ENCODE measurements at places on chromosomes 2 and 18. TPM values are rescaled to one million over a fixed set of nuclear protein-coding genes. Genes with fewer than 3 reads are reported as not detected.

OTOS gene
- not detected for total RNA-seq

SLC9A4 gene
- total RNA-seq: not detected

RNF125 gene
- 0.76 TPM for total RNA-seq

GNLY gene
- not detected for total RNA-seq

DYNC1I2 gene
- 121 TPM for total RNA-seq

SH3RF3 gene
- 10.8 TPM for total RNA-seq

ESPNL gene
- total RNA-seq: 1.3 TPM

ADRA2B gene
- not detected for total RNA-seq

DUSP19 gene
- total RNA-seq: 3.5 TPM

COL4A4 gene
- total RNA-seq: under 0.01 TPM

LIMS4 gene
- 0.76 TPM for total RNA-seq

RANBP2 gene
- 105 TPM for total RNA-seq

OST4 gene
- 201 TPM for total RNA-seq

STAT4 gene
- 21.4 TPM for total RNA-seq

UPP2 gene
- 0.13 TPM for total RNA-seq

CREG2 gene
- total RNA-seq: under 0.01 TPM

HOXD12 gene
- total RNA-seq: not detected

ARHGEF4 gene
- total RNA-seq: 12.9 TPM

CNGA3 gene
- 0.43 TPM for total RNA-seq

NCKAP5 gene
- total RNA-seq: 0.13 TPM

SULT1C4 gene
- 0.26 TPM for total RNA-seq

STPG4 gene
- 0.52 TPM for total RNA-seq

NT5DC4 gene
- not detected for total RNA-seq

SLC5A6 gene
- total RNA-seq: 15.4 TPM

VWC2L gene
- total RNA-seq: not detected

C1QL2 gene
- not detected for total RNA-seq

CFAP65 gene
- total RNA-seq: 0.22 TPM

CYP27C1 gene
- 2.4 TPM for total RNA-seq

RESP18 gene
- total RNA-seq: not detected

PCARE gene
- not detected for total RNA-seq

AKAIN1 gene
- not detected for total RNA-seq

CPO gene
- total RNA-seq: 0.32 TPM

Measured in articular chondrocyte of knee joint (primary cell).